Gastroesophageal sphincter (tissue), 4 donors: ENCODE measurements at places on chromosomes 6 and 20. TPM values are rescaled to one million over a fixed set of nuclear protein-coding genes. Genes with fewer than 3 reads are reported as not detected.

The PDCD2 gene
- total RNA-seq: 52.0 TPM

The INSM1 gene
- total RNA-seq: 0.15 TPM

The MYH7B gene
- total RNA-seq: 0.07 TPM

The PRDM13 gene
- not detected for total RNA-seq

The ZNF217 gene
- 18.7 TPM for total RNA-seq

The GTSF1L gene
- total RNA-seq: not detected

The FAM50B gene
- total RNA-seq: 22.6 TPM

The OPRL1 gene
- 0.78 TPM for total RNA-seq

The HFE gene
- 3.7 TPM for total RNA-seq

The TRIM31 gene
- total RNA-seq: not detected

The METTL24 gene
- 18.6 TPM for total RNA-seq

The OR12D3 gene
- not detected for total RNA-seq

The SLPI gene
- total RNA-seq: 251 TPM

The CYP21A2 gene
- total RNA-seq: 0.47 TPM

The AIF1 gene
- 5.6 TPM for total RNA-seq

The TUBE1 gene
- total RNA-seq: 41.2 TPM

The ANKRD6 gene
- total RNA-seq: 9.8 TPM

The SLC25A27 gene
- total RNA-seq: 82.2 TPM

The NOX3 gene
- total RNA-seq: 0.54 TPM

The CBLN4 gene
- not detected for total RNA-seq

The FUT9 gene
- not detected for total RNA-seq

The CFB gene
- total RNA-seq: 15.5 TPM
